Neural progenitor cell (in vitro differentiated cells): ENCODE measurements at places on chromosomes 12 and 14. TPM values are rescaled to one million over a fixed set of nuclear protein-coding genes. Genes with fewer than 3 reads are reported as not detected.

BLTP3B gene
- 12.6 and 16.7 TPM in 2 replicates for total RNA-seq

GRCh38 chr14:103736546-103737431, 21.2 kb downstream of the ZFYVE21 start:
- DNase-seq = no peak

ZCRB1 gene
- 45.9 and 84.7 TPM in 2 replicates for total RNA-seq

GRCh38 chr14:20857630-20858261, 33.4 kb upstream of the RNASE3 start:
- DNase-seq = peak; percentile 81

NANOG gene
- not detected in 2 replicates for total RNA-seq

TROAP gene
- total RNA-seq = 40.0 and 66.4 TPM in 2 replicates

DNA sequence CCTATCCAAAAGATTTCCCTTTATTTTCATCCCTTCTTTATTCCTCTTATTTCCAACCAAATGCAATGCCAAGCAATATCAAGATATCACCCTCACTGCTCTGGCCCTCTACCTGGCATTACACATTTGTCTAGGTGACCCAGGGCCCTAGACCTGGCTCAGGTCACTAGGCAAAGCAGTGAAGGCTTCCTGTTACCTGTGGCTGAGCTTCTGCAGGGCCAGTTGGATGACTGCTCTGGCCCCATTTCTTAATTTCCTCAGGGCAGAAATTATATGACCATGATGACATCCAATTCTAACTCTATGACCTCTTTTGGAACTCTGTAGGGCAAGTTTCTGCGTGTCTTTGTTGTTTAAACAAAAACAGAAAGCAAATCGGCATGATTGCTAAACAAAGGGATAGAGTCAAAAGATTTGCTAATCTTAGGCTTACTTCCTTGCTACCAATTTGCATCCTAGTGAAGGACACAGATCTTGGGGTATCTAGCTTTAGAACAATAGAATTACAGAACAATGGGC, 7.4 kb upstream of the CCDC198 start:
- DNase-seq = no peak

DNA sequence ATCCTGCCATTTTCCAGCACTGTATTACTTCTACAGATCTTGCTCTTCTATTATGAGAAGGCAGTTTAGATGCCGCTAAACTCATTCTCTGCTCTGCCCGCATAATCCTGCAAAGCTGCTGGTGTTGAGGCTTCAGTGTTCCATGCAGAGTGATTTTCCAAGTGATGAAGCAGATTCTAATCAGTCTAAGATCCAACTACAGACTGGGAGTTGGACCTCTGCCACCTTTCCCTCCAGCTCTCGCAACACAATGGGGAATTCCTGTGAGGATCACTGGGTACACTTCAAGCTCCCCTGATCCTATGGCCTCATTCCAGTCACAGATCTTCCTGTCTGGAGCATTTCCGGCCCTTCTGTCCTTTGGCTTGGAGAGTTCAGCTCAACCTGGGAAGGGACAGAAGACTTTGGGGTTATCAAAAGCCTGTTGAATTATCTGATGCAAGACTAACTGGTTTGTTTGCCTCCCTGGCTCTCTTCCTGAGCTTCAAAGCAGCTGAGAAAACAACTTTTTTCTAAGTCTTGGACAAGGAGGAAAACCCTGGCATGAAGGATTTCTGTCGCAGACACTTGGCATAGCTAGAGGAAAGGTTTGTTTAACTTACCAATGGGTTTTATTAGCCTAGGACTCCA, 333.9 kb downstream of the ZFP36L1 start:
- peak; percentile 56 for DNase-seq

TAMALIN gene
- 1.1 and 7.4 TPM in 2 replicates for total RNA-seq

GRCh38 chr12:50017641-50018040, 7.7 kb downstream of the RACGAP1 start:
- no peak for DNase-seq

DNA sequence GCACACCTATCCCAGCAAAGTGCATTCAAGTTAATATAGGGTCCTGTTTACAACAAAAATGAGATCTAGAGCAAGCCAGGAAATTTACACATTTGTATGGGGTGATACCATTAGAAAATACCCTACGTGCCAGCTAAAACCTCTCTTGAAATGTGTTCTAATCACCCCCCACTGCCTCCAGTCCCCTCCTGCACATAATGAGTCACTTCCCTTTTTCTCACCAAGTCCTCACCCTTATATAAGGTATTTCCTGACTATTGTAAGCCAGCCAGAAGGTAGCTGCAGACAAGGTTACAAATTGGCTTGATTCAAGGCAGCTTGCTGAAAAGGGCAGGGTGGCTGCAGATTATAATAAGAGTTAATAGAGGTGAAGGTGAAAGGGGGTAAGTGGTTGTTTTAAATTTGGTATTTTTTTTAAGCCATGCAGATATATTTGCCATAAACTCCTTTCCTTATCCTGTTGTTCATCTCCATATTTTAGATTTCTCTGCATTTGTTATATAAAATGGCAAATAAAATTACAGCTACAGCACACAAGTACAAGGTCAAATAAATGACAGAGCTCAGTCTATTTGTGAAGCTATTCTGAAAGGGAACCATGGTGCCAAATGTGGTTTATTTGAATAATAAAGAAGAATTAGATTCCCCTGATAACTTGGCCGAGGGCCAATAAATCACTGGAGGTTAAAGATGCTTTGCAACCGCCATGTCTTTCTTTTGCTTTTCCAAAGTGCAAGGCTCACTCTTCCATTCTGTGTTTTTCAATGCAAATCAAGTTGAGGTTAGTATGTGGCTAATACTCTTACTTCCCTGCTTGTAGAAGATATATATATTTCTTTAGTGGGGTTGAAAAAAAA, 385.9 kb downstream of the EGLN3 start:
- DNase-seq = no peak

GRCh38 chr14:72699443-72699842, 194.5 kb downstream of the DPF3 start:
- DNase-seq = no peak

DNA sequence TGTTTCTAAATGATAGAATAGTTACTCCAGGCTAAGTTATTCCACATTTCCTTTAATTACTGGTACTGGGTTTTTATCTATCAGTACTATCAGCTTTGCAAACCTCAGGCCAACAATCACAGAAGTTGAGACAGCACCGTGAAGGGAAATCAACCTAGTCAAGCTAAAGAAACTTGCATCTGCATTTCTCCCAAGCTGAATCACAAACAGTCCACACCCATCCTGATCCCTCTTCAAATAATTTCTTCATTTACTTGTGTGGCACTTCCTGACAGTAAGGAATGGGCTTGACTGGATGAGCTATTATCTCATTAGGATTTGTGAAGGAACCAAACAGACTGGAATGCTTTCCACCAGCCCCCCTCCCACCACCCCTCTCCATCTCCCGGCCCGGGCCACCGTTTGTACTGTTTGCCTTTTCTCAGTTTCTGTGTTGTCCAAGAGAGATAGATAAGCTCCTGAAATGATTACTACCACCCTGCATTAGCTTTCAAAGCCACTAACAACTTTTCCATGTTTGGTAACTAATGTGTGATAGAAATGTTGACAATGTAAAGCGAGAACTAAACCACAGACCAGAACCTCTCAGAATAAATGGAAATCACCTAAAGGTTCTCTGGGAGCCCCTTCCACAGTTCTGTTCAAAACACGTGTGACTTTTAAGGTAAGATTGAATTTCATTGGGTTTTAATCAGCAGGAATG, 236.3 kb downstream of the SLC25A21 start:
- peak; percentile 9 for DNase-seq

KRT83 gene
- not detected in 2 replicates for total RNA-seq

DNA sequence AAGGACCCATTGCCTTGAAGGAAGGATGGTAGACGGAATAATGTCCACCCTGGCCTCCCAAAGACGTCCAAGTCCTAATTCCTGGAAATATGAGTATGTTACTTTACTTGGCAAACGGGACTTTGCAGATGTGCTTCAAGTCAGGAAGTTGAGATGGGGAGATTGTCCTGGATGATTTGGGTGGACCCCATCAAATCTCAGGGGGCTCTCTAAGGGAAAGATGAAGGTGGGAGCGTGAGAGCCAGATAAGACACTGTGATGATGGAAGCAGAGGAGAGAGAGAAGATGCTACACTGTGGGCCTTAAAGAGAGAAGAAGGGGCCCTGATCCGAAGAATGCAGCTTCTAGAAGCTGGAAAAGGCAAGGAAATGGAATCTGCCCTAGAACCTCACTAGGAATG, 29.6 kb upstream of the LTA4H start:
- DNase-seq = no peak

ENDOU gene
- total RNA-seq = not detected in 2 replicates

DNA sequence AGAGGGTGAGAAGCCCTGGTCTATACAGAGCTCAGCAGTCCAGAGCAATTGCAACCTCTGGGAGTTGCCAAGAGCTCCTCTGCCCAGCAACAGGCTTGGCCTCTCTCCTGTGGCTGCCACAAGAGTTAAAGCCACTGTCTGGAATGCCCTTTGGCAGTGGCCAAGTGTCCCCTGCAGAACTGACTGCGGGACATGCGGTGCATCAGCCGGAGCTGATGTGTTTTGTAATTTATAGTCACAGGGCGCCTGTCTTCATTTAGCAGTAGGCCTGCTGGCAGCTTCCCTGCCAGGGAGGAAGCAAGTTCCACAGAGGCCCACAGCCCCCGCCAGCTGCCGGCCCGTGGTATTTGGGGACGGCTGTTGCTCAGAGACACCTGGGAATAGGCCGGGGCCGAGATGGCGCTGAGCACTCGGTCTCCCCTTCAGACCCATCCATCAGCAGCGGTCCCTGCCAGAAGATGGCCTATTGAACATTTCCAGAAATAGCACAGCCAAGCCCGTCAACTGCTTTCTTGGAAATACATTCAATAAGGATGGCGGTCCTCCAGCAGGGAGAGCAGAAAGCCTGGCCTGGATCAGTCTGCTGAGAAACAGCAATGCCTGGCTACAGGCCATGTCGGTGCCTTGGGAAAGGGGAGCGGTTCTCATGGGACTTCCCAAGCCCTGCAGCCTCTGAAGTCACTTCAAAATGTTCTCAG, 217.4 kb downstream of the CRADD start:
- DNase-seq = no peak

SPTB gene
- total RNA-seq = 0.09 and 0.77 TPM in 2 replicates

DNA sequence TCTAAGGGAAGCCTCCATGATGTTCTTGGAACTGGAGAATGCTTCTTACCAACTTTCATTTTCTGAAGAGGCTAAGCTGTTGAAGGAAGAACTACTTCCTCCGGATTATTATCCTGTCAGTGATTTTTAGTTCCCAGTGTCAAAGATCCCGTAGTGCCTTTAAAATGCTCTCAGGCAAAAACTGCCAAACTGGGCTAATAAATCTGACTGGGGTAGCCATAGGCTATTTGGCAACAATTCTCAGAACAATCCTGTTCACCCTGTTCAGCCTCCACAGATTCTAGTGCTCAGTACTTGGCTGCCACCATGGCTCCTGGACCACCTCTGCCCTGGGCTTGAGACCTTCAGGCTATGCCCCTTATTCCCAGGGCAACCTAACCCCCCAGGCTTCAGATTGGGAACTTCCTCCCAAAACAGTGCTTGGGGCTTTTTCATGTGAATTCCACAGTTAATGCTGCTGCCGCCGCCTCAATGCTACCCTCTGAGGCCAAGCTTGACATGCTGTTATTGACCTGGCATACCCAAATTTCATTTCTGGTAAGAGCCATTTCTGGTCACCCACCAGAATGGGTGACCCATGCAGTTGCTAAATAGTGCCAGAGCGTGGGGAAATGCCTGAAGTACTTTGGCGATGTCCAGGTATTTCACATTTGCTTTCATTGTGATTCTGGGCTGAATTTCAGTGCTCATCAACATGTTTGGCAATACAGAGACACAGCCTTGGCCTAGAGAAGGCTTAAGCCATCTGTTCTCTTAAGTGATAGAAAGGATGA, 110.0 kb upstream of the ARHGAP5 start:
- no peak for DNase-seq
